ENCODE measurements at places on chromosomes 2 and 18.

GRCh38 chr2:39679805-39680204 lies 14.1 kb downstream of the TMEM178A start:
- no peak for DNase-seq

DNA sequence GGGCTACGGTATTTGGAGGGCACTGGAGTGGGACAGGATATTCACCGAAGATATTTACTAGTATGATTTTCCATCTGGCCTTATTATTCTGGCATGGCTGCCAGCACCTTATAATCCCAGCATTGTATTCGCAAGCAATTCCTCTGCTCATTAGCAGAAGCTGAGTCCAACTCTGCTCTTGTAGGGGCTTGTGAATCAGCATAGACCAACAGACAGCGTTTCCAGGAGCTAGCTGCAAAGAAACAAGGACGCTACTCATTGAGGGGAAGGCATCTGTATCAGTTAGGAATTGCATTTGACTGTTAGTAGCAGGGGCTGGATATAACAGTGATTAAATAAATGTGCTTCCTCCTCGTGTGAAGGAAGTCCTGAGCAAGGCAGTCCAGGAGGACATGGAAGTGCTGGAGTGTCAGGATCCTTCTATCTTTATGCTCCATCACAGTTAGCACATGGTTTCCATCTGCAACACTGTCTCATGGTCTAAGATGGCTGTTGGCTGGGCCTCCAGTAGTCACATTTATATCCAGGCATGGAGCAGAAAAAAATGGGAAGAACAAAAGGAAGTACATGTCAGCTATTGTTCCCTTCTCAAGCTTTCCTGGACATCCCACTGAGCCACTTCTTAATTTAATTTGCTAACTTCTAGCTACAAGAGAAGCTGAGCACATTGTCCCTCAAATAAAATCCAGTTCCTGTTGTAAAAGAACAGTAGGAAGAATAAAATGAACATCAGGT lies 214.1 kb downstream of the C1D start:
- no peak for DNase-seq

- DNase-seq = no peak
Measured at GRCh38 chr2:119212139-119212800, 11.4 kb upstream of the STEAP3 start.

DNA sequence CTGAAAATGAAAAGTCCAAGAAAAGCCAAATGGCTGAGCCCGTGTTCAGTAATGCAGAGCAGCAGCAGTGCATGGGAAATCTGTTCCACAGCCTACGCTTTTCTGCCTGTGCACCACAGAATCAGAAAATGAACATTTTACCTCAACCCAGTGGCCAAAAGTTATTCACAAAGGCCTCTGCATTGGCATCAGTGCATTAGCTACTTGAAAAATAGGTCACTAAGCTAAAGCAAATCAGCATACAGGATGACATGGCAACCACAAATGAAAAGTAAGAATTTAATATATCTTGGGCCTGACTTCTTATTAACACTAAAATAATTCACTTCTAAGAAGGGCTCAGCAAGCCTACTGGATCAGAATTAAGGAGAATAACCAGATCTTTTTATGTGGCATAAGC lies 1145.3 kb upstream of the CHAC2 start:
- no peak for DNase-seq

DNA sequence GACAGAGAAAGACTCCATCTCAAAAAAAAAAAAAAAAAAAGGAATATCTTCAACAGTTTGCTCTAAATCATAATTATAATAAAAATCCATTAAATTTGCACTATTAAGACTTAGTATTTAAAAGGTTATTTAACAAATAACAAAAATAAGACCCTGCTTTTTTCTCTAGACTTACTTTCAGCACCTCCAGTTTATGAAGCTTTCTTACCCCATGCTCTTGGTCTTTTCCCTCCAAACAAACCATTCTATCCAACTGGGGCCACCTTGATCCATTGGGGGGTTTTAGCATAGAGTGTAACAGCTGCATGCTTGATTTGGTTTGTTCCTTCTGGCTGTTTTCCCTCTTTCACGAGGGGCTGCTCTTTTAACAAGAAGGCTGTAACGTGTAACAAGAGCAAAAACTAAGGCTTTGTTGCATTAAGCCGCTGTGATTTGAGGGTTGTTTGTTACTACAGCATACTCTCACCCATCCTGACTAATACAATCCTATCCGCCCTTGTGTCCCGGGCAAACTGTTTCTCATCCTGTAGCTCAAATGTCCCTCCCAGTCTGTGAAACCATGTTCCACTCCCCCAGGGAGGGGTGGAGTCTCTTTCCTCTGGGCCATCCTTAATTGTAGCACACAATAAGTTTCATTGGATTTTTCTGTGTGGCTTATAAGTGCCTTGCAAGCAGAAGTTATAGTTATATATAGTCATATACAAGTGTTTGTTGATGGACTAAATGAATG lies 9.6 kb upstream of the MYCN start:
- DNase-seq = no peak

- DNase-seq = no peak
Measured at GRCh38 chr2:120859128-120859527, 123.5 kb downstream of the GLI2 start.

DNA sequence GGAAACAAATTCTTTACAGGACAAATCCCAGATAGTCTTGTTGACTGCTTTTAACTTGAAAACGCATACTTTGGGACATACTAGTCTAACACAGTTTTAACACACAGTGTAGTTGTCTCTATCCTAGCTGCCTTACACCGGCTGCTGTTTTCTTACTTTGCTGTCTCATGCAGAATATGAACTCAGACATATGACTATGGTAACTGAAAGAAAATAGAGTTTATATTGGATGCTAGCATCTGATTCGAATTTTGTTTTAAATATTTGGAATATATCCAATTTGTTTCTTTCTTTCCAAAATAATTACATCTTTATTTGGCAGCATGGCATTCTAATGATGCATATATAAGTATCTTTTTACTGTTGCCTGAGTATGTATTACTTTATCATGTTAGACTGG lies 69.8 kb downstream of the ANKRD12 start:
- DNase-seq = no peak

- no peak for DNase-seq
Measured at GRCh38 chr2:205475416-205475768, 206.9 kb upstream of the NRP2 start.

GRCh38 chr2:3460156-3460555 lies 59.2 kb downstream of the ADI1 start:
- DNase-seq = no peak

GRCh38 chr18:59907660-59908059 lies 7.9 kb downstream of the PMAIP1 start:
- DNase-seq = no peak

DNA sequence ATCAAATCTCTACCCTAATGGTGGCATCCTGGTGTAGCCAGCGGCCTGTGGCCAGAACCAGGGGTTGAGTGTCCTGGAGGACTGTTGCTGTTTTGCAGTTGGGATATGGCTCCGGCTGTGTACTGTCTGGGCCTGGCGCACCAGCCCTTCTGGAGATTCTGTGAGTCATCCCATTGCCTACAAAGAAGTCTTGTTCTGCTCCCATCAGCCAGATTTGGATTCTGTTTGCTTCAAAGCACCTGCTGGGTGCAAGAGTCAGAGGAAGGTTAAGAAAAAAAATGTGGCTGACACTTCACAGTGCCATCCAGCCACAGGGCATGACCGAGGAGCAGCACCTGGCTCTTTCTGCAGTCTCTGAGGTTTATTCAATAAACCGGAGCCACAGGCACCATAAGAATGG lies 41.0 kb upstream of the ASAP2 start:
- DNase-seq = no peak

DNA sequence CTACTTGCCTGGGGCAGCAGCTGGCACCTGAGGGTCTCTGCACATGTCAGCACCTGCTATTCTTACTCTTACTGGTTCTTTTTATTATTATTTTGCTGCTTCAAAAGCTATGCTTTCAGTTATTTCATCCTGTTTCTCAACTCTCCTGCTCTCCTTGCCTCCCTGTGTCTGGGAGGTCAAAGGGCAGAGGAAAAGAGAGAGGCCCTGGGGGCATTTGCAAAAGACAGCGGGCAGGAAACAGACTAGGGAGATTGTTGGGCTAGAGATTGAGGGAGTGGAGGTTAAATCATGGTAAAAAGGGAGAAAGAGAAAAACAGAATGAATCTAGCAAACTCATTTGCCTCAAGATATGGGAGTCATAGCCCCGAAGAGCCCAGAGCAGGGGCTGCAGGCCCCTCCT lies 21.1 kb upstream of the RPL31 start:
- DNase-seq = no peak

DNA sequence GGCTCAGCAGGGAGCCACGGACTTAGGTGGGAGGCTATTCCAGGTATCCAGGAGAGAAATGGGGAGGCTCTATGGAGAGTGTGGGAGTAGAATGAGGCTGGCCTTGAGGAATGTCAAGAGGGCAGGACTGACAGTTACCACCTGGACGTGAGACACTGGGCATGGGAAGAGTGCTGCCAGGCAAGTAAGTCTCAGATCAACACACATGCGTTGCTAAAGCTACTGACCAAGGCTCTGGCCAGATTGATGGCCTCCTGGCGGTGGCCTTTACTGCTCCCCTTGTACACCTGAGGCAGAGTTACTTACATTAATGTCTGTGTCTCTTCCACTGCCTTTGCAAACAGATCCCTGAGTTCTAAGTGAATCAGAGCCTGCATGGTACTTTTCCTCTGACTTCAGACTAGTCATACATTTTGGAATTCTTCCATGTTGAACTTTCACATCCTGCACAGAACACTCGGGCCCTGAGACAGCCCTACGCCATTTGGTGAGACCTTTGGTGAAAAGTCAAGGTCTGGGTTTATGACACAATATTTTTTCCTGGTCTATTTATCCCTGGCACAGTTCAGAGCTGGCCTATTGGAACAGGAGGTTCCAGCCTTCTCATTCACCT lies 398.8 kb upstream of the TRIB2 start:
- DNase-seq = no peak
